ENCODE measurements at places on chromosomes 1 and 21.

GRCh38 chr1:245301921-245302320 lies 147.1 kb downstream of the KIF26B start:
- no peak for DNase-seq

DNA sequence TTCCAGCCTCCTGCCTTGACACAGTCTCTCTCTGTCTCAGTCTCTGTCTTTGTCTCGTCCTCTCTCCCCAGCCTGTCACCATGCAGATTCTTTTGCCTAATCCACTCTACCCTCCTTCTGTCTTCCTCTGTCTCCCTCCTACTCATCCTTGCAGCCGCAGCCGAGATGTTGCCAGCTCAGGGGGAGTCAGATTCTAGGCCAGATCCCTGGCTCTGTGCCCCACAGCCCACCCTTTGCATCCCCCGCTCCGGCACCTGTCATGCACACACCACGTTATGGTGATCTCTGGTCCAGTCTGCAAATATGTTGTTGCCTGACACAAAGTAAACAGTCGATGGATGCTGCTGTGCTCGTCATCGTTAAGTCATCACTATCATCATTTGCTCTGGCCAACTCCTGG lies 35.5 kb upstream of the IGSF21 start:
- no peak for DNase-seq

- no peak for DNase-seq
Observed at GRCh38 chr1:29531596-29531995, 295.3 kb downstream of the PTPRU start.

DNA sequence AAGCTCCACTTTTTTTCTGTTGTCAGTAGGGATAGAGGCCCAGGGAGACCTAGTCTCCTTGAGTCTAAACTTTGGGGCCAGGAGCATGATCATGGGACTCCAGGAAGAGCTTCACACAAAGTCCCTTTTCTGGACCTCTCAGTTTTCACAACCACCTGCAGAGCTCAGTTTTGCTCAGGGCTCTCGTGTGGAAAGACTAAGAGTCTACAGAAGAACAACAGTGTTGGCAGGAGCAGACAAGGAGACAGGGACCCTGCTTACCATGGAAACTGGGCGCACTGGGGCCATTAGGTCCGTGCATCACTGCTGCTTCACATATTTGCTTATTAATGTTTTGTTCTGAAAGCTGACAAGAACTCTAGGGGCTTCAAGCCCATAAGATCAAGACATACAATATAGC lies 63.9 kb upstream of the HSD17B7 start:
- no peak for DNase-seq

GRCh38 chr21:35599164-35599563 lies 461.2 kb downstream of the SETD4 start:
- DNase-seq = no peak

DNA sequence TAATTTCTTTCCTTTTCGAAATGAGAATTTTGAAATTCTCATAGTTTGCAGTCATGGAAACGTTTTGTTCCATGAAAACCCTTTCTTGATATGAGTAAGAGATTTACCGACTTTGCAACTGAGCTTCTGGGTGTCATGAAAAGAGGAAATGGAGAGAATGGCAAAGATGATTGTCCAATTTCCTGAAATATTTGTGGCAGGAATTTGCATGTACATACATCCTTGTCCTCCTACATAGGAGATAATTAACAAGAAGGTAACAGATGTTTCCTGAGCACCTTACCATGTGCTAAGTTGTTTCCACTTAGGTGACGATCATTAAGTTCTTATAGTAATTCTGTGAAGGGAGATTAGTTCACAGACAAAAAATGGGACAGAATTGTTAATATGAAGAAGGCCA lies 170.7 kb downstream of the NEGR1 start:
- no peak for DNase-seq

- DNase-seq = no peak
Observed at GRCh38 chr1:174966008-174966572, 33.7 kb upstream of the CACYBP start.

Measured in stimulated activated CD4-positive, alpha-beta T cell treated with anti-CD3 and anti-CD28 coated beads, Interleukin-4, amount 100 ng/mL, for 48 hours (primary cell).